ENCODE measurements at places on chromosomes 7 and 10.

- no peak for DNase-seq
Measured at GRCh38 chr7:26930201-26930600, 65.8 kb upstream of the SKAP2 start.

- no peak for DNase-seq
Measured at GRCh38 chr10:122674781-122675180, 24.9 kb downstream of the C10orf120 start.

DNA sequence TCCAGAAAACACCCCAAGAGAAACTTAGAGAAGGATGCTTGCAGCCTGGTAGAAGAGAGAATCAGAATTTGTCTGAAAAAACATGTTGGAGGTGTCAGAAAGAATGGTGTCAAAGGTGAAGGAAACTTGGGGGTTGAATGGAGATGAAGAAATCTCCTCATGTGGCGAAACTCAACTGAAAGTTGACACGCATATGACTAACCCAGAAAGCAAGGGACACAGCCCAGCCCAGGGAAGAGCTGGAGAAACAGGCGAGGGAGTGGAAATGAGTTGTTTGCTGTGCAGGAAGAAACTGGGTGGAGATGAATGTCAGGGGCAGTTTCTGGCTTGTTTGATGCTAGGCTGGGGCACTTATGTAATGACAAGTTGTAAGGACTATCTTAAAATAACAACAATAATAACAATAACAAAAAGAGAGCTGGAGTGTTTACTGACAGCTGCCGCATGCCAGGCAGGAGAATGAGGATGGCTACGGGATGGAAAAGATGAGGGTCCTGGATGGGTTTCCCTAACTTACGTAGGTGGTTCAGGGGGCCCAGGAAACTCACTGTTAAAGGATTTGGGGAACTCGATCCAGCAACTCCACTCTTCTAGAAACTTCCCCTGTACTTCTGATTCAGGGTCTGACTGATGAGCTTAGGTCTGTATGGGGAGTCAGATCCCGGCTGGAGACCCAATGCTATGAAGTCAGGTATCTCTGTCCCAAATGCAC lies 57.4 kb downstream of the MAP3K8 start:
- DNase-seq = no peak

DNA sequence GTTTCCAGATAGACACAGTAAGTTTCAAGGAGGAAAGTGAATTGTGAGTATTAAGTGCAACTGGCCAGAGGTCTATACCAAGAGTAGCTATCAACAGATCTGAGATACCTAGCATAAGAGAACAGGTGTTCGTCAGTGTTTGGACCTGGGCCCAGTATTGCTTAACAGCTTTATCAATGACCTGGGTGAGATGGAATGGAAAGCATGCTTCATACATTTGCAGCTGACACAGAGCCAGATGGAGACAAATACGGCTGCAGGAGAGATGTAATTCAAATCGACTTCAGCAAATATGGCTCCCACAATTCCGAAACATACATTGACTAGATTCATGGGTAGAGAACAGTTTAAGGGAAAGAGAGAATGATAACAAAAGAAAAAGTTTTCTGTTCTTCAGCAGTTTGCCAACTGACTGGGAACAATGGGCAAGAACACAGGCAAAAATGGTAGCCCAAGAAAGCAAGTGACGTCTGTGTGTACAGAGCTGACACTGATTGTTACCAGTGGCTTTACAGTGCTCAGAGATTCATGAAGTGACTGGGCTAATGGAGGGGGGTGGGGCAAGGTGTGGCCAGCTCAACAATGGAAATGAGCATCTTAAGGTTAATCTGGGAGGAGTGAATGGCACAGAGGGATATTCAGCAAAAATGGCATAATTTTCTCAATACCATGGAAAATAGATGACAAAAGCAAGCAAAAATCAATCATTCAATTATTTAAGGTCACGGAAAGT lies 28.0 kb upstream of the COBL start:
- DNase-seq = no peak

DNA sequence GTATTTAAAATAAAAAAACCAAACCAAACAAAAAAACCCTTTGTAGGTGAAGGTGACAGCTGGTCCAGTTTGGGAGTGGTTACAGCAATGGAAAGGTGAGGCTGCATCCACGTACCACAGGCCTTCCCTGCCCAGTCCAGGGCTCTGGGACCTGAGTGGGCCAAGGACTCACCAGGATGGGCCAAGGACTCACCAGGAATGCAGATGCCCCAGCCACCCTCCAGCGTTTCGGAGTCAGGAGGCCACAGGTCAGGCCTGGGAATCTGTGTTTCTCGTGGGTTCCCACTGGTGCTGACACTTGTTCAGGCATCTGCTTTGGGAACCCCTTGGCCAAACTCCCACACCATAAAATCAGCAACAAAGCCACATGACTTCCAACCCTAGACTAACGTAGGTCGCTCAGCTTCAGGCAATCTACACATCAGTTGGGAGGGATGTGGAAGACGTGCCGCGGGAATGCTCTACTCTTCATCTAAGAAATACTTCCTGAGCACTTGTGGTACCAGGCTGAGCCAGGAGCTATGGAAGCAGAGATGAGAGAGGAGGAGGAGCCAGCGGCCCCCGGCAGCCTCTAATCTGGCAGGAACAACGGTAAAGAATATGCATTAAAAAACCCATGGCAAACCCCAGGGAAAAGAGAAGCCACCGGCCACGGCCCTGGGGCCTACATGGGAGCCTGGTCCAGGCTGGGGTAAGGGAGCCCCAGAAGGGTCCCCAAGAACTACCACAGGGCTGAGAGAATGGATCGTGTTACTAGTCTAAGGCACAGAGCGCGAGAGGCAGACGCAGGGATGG lies 473.4 kb downstream of the PTPRN2 start:
- no peak for DNase-seq

DNA sequence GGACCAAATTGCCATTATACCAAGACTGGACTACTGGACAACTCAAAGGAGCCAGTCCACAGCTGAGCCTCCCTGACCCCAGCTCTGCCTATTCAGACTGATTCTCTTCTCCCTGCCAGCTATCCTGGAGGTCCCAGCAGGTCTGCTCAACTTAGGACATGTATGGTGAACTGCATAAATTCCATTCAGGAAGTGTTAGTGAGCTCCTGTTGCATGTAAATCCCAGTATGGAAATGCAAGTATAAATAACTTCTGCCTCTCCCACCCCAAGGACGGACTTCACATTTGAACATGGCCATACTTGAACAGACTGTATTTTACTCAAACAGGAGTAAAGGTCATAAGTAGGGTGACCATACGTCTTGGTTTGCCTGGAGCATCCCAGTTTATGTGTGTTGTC lies 128.4 kb downstream of the CHCHD3 start:
- no peak for DNase-seq

DNA sequence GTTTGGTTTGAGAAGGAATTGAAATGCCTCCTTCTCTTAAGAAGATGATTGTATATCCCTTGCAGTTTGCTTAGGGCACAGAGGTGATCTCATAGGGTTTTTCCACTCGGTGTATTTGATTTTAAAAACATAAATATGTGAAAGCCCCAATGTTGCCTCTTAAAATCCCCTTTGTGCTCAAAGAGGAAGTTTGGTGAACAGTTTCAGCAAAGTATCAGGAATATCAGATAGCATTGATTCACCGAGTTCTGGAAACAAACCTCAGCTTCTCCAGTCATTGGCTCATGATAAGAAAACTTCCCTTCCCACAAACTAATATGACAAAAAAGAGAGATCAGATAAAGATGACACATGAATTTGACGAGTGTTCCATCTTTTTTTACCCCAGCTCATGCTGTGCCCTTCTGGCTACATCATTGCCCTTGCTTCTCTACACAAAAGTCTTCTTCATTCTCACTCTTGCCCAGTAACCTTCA lies 20.1 kb upstream of the SMNDC1 start:
- DNase-seq = no peak

GRCh38 chr7:74003621-74004020 lies 24.4 kb upstream of the ELN start:
- no peak for DNase-seq

GRCh38 chr10:26735435-26735834 lies 37.9 kb downstream of the PDSS1 start:
- no peak for DNase-seq

GRCh38 chr10:123906296-123906695 lies 14.7 kb upstream of the CPXM2 start:
- no peak for DNase-seq

GRCh38 chr7:155456738-155457543 lies 988 bp upstream of the EN2 start:
- DNase-seq = no peak

All from Jurkat, Clone E6-1 (cell line).